Mucosa of gallbladder (tissue), 1 donor: ENCODE measurements at places on chromosomes 13 and 19. TPM values are rescaled to one million over a fixed set of nuclear protein-coding genes. Genes with fewer than 3 reads are reported as not detected.

DNA sequence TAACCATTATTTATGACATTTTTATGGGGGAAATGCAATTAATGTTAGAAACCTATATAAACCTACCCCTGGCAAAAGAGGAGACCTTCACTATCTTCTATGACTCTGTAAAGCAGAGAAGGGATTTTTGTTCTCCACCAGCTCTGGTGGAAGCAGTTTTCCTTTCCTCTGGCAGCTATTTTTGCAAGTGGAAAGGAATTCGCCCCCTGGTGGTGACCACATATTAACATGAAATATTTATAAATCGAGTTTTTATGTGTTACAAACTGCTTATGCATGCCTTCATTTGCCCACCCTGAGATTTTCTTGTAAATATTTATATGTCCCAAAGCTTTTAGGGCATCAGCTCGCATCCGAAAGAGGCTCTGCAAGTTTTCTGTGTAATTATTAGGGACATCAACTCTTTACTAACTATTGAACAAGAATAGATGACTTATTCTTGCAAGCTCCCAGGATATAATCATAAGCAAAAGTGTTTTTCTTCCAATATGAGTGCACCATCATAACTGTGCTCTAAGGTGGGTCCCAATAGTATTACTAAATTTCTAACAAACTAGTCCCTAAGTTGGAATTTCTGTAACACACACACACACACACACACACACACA, 62.4 kb downstream of the SERTM1 start:
- peak; percentile 44 for DNase-seq

DNA sequence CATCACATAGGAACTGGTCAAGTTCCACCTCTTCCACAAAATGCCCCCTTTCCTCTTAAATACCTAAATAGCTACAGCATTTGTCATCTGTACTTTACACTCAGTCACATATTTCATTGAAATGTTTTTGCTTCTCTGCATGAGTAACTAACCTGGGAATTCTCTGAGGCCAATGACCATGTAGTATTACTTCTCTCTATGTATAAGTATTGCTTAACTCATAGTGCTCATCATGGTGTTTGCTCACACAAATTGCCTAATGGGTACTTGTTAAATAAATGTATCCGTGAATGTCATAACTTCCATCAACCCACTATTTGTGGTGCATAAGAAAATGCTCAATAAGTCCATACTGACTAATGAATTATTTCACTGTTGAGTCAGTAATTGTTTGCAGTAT, 115.5 kb downstream of the FGF14 start:
- DNase-seq, result no peak

DNA sequence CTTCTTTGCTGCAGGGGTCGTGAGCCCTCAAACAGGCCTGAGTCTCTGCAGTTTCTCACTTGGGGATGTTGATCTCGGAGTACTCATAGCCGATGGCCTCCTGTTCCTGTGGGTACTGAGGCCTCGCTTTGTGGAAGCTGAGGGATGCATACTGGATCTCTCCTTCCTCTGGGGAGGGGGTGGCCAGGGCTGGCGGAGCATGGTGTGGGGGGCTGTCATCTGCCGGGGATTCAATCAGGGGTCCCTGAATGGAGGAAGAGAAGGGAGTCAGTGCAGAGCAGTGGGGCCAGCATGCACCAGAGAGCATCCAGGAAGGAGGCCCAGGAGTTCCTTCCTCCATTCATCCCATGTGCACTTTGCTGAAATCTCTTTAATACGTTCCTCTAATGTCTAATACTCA, 10.0 kb downstream of the SIGLEC12 start:
- no peak for DNase-seq

GRCh38 chr19:44645407-44646048, 1.8 kb downstream of the PVR start:
- DNase-seq, result no peak

GRCh38 chr13:55000844-55001243, 1972.2 kb downstream of the OLFM4 start:
- DNase-seq, result no peak

DNA sequence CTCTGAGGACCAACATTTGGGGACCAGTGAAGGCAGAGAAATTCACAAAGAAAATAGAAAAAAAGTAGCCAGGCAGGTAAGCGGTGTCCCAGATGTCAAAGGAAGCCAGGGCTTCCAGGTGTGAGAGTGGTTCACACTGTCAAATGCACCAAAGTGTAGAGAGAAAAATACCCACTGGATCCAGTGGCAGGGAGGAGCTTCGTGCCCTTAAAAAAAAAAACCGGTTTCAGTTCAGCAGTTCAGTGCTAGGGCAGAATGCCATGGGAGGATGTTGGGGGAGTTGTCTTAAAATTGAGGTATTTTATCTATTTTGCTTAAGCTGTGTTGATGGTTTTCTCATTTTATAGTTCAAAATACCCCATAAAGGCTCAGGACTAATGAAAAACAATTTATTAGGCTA, 47.8 kb upstream of the C1QTNF9 start:
- DNase-seq, result no peak

- no peak for DNase-seq
These were observed 25.9 kb upstream of the FNDC3A start for GRCh38 chr13:48949566-48950500.

DNA sequence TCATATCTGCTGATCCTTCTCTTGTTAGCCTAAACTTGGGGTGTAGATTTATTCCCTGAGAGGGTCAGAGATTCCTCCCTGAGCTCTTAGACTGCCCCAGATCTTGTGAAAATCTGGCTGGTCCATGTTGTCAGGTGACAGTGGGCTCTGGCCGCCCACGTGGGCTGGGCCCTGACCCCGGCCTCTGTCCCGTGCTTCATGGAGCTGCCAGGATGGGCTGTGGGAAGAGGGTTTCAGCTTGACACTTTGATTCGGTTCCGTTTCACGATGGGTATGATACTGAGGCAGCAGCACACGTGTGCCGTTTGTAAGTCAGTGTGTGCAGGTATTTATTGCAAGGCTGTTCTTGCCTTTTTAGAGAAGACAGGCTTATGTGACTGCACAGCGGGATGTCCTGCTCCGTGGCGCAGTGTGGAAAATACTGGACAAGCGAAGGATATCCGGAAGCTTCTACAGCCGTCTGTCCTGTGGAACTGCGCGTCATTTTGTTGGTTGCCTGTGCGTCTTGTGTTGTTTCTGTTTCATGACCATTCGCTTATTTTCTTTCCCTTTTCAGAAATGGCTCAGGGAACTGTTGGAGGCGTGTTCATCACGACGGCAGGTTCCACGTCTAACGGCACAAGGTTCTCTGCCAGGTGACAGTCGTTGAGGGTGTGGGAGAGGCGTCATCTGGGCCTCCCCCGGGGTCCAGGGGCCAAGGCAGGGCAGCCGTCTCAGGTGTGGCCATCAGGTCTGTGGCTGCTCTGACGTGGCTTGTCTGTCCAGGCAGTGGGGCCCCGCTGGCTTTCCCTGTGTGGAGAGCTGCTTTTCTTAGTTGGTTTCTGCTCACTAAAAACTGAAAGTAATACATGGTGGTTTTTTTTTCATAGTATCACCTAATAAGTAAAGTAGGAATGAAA, 20.5 kb downstream of the ATP4B start:
- DNase-seq, result no peak

- no peak for DNase-seq
These were observed 2.6 kb downstream of the ZSCAN4 start for GRCh38 chr19:57671124-57671895.

DNA sequence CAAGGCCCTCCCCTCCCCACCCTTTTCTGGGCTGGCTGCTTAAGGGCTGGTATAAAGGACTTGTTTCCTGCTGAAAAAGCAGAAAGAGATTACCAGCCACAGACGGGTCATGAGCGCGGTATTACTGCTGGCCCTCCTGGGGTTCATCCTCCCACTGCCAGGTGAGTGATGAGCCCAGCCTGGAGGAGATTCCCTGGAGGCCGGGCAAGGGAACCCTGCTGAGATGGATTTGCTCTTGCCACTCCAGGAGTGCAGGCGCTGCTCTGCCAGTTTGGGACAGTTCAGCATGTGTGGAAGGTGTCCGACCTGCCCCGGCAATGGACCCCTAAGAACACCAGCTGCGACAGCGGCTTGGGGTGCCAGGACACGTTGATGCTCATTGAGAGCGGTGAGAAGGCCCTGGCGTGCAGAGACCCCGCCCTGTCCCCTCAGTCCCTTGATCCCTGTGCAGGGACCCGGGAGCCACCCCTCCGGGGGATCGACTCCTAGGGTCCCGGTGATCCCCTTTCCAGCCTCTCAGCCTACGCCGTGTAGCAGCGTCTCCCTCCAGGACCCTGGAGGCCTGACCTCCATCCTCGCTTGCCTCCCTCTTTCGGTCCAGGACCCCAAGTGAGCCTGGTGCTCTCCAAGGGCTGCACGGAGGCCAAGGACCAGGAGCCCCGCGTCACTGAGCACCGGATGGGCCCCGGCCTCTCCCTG, at the start of gene CD177:
Gene CD177 (plus strand): TSS at position 81 of the 699 bp plus-strand sequence. CDS start 29 bp downstream, at position 110.
- DNase-seq, result no peak

DNA sequence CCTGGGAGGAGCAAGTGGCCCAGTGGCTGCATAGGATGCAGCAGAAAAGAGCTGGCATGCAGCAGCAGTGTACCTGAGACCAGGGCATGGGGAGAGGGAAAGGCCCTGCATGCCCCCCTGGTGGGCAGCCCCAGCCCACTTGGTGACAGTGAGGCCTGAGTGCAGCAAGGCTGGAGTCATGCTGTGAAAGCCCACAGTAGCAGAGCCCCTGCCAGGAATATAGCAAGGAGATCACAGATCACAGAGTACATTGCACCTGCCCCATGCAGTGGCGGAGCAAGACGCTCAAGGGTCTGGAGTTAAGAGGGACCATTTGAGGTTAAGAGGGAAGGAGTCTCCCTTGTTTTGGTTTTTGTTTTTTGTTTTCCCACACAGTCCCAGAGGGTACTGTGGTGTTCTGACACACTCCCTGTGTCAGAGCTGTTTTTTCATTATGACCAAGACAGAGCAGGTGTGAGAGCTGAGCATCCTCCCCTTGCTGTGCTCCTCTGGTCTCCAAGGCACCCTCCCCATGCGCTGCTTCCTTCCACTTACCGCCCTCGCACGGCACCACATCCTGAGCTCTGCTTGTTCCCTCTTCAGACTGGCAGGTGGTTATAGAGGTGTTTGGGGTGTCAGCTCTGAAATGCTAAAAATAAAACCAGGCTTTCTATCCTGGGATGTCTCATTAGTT, 85.0 kb upstream of the UBL3 start:
- DNase-seq, result no peak

DNA sequence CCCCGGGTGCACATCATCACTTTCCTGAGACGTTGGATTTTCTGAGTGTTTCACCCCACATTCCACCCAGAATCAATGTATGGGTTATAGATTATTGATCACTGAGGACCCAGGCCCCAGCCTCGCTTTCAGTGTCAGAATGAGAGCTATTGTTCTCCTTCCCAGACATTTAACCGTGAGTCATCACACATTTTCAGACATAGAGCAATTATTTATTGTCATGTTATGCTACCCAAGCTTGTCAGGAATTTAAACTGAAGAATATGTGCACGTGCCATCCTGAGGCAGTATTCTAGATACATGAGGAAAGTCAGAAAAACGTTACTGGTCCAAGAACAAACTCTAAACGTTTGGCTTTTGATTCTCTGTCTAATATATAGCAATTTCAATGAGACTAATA, 276.6 kb upstream of the ZNF507 start:
- no peak for DNase-seq

DNA sequence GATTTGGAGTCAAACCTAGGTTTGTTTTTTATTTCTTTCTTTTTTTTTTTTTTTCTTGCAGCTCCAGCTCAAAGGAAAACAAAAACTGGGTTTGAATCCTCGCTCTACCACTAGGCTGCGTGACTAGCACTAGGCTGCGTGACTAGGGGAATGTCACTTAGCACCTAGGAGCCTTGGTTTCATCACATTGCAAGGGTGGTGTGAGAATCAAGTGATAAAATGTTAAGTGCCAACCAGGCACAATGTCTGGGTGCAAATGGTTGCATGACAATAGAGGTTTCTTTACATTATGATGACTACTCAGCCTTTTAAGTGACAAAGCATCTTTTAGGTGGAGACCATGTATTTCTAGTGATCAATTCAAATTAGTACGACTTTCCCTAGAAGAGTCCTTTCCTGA, 27.9 kb downstream of the RCBTB2 start:
- DNase-seq, result no peak

- DNase-seq, result no peak
These were observed 209.1 kb upstream of the STARD13 start for GRCh38 chr13:33494596-33495204.

- peak; percentile 37 for DNase-seq
These were observed 722 bp downstream of the COLGALT1 start for GRCh38 chr19:17555929-17556813.

GRCh38 chr19:42134535-42135070, 2.4 kb upstream of the POU2F2 start:
- no peak for DNase-seq

- no peak for DNase-seq
These were observed 584.5 kb upstream of the SGCG start for GRCh38 chr13:22596171-22596863.

DNA sequence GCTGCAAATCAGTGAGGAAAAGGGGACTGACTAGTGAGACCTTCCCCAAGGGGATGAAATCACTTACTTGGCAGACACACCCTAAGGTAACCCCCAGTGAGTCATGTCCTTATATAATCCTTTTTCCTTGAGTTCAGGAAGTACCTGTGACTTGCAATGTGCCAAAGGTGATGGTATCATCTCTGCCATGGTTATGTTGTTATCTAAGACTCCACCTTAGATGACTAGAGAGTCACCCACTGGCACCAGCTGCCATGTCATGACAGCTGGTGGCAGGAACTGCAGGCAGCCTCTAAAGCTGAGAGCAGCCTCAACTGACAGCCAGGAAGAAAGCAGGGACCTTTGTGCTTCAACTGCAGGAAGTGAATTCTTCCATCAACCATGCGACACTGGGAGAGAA, 12.5 kb downstream of the PBX4 start:
- peak; percentile 57 for DNase-seq

DNA sequence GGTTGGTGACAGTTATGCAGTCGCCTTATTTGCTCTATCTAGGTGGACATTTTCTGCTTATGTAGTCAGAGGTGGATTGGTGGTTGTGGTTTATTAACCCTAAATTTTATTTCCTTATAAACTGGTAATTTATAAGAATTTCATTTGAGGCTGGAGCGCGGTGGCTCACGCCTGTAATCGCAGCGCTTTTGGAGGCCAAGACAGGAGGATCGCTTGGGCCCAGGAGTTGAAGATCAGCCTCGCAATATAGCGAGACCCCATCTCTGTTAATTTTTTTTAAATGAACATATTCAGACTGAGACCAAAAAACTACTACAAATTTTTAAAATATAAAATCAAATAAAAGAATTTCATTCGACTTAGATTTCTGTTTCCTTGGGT, 810 bp downstream of the ZNF627 start:
- no peak for DNase-seq

Gene PRX
- 7.0 TPM for total RNA-seq

Gene APOC1
- total RNA-seq, result 103 TPM

Gene ZNF576
- total RNA-seq, result 17.9 TPM

Gene ZNF543
- 10.6 TPM for total RNA-seq

Gene FXYD3
- 139 TPM for total RNA-seq

Gene CGB8
- total RNA-seq, result not detected

Gene GGN
- 1.8 TPM for total RNA-seq

Gene NANOS3
- total RNA-seq, result 0.75 TPM

Gene ZNF160
- total RNA-seq, result 66.8 TPM

Gene KIR2DL1
- total RNA-seq, result not detected

Gene TEAD2
- total RNA-seq, result 18.0 TPM

Gene TMEM147
- 87.6 TPM for total RNA-seq

Gene CD22
- total RNA-seq, result 4.2 TPM

Gene F7
- total RNA-seq, result 0.26 TPM

Gene CEACAM6
- 61.6 TPM for total RNA-seq
